Regular cardiac myocyte (primary cell): ENCODE measurements at places on chromosomes 11 and 22. TPM values are rescaled to one million over a fixed set of nuclear protein-coding genes. Genes with fewer than 3 reads are reported as not detected.

KRTAP5-4 gene
- total RNA-seq: not detected in 2 replicates

TEAD1 gene
- 65.7 and 70.7 TPM in 2 replicates for total RNA-seq

PHRF1 gene
- total RNA-seq: 22.3 and 28.4 TPM in 2 replicates

KCNQ1OT1 gene
- total RNA-seq: 1.5 and 2.5 TPM in 2 replicates

KIF18A gene
- 6.5 and 29.1 TPM in 2 replicates for total RNA-seq

PLEKHA7 gene
- 0.28 and 0.58 TPM in 2 replicates for total RNA-seq

NUP50 gene
- 27.3 and 55.6 TPM in 2 replicates for total RNA-seq

OR56A3 gene
- total RNA-seq: not detected in 2 replicates

MN1 gene
- 1.3 and 3.1 TPM in 2 replicates for total RNA-seq

IRAG1 gene
- 14.8 and 61.4 TPM in 2 replicates for total RNA-seq

DKK3 gene
- total RNA-seq: 89.1 and 345 TPM in 2 replicates

GNG3 gene
- not detected in 2 replicates for total RNA-seq

TREH gene
- total RNA-seq: not detected in 2 replicates

SAA1 gene
- 0.77 and 3.1 TPM in 2 replicates for total RNA-seq

OR51B2 gene
- total RNA-seq: 0.28 TPM in 1 of 2 replicates, not detected in the other

SLC1A2 gene
- total RNA-seq: 3.1 and 5.4 TPM in 2 replicates

MMP13 gene
- total RNA-seq: not detected in 2 replicates
